Activated CD8-positive, alpha-beta memory T cell treated with anti-CD3 and anti-CD28 coated beads for 1 hour (primary cell): ENCODE measurements at places on chromosomes 4 and X.
A peak's percentile ranks its signal among the peaks of the same experiment; 100 is the strongest.

DNA sequence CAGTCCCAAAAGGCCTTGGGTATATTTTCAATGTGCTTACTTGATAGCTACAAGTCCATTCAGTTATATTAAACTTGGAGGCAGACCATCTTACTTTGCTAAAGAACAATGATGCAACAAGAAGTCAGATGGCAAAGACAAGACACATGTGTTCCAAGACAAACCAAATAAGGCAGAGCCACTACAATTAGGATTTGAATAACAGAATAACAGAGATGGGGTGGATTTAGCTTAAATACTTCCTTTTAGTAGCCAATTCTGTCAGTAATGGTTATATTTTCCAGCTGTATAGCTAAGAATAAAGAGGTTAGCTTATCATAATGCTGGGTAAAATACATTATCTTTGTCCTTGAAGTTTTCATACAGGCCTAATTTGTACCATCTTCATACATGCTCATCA is 37.7 kb upstream of the FRAS1 start:
- DNase-seq: no peak

DNA sequence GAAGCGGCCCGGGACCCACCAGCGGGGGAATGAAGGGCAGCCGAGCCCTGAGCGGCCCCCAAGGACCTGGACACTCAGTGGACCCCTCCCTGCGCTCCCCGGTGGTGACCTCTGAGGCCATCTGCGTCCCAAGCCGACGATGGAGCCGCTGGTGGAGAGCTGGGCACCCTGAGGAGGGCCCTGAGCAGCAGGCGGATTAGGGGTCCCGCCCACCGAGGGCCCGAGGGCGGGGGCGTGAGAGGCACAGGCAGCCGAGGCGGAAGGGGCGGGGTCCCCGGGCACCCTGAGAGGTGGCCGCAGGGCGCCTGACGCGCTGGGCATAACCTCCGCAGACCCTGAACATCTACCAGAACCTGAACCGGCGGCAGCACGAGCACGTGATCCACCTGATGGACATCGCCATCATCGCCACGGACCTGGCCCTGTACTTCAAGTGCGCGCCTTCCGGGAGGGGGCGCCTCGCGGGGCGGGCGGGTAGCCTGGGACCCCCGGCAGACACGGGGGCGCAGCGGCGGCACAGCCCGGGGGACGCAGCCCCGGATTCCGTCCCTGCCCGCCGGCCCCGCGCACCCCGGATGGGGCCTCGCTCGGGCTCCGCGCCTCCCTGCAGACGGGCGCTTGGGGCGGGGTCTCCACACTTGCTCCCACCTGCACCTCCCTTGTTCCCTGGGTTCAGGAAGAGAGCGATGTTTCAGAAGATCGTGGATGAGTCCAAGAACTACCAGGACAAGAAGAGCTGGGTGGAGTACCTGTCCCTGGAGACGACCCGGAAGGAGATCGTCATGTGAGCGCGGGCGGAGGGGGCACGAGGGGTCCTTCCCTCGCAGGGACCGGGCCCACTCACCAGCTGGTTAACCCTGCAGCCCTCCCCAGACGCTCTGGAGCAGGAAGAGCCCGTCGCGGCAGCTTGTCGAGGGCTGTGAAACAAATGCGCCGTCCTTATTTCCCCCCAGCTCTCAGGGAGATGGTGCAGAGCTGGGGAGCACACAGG is 10.3 kb downstream of the ATP5ME start:
- DNase-seq: peak; percentile 34

GRCh38 chr4:168707205-168707604 is 210.4 kb downstream of the PALLD start:
- no peak for DNase-seq

DNA sequence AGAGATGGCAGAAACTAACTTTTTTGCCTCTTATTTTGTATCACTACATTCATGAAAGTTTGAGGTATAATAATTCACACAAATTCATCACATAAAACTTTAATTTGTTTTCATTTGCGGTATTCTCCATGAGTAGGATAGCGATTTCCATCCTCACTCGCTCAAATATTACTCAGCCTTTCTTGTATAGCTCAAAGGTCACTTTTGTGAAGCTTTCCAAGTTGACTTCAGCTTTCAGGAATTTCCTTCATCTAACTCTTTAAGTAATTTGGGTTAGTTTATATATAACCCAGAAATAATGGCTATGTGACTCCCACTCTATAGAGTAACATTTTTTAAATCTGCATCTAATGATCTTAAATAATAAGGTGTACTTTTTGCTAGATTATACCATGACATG is 314.4 kb downstream of the IL1RAPL1 start:
- no peak for DNase-seq

- no peak for DNase-seq
Measured at GRCh38 chrX:96098471-96098870, 586.2 kb upstream of the DIAPH2 start.

DNA sequence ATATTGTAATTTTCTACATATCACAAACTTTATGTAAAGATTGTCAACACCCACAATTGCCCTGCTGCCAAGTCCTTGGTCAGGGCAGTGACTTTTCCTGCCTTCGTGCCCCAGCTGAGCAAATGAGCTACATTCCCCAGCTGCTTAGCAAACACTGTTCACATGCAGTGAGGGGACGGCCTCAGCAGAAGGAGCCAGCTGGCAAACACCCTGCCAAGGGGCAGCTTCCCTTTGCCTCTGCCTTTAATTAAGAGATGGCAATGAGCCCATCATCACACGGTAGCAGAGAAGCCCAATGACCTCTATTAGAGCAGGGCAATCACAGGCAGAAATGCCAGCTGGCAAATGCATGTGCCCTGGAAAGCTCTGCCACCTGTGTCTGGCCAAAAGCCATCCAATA is 253.4 kb downstream of the EPHA5 start:
- DNase-seq: no peak

DNA sequence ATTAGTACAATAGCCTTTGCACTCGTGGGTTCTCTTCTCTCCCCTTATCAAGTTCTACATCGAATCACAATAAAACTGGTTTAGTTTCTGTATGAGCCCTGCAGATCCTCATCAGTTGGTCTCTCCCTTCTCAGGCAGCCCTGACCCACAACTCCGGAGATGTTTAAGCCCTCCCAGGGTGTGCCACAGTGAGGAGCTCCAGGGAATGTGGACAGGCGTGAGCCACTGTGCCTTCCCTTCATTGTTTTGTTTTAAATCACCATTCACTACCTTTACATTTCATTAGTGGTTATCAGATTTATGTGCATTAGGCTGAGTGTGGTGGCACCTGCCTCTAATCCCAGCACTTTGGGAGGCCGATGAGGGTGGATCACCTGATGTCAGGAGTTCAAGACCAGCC is 133.2 kb downstream of the LARP7 start:
- DNase-seq: no peak

DNA sequence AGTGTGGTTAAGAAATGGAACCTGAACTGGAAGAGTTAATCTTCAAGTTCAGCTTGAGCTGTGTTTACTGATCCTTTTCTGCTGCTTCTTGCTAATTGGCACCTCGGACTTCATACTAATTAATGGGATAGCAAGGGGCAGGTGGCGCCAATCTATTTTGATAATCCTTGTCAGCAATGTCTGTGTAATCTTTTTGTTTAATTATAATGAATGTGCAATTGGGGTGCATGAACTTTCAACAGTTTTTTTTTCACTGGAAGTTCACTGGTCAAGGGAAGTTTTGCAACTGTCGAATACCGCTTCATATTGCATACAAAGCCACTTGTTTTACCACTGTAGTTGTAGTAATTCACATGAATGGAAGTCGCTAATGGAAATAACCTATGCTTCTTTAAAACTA is 261.0 kb downstream of the BMPR1B start:
- no peak for DNase-seq

DNA sequence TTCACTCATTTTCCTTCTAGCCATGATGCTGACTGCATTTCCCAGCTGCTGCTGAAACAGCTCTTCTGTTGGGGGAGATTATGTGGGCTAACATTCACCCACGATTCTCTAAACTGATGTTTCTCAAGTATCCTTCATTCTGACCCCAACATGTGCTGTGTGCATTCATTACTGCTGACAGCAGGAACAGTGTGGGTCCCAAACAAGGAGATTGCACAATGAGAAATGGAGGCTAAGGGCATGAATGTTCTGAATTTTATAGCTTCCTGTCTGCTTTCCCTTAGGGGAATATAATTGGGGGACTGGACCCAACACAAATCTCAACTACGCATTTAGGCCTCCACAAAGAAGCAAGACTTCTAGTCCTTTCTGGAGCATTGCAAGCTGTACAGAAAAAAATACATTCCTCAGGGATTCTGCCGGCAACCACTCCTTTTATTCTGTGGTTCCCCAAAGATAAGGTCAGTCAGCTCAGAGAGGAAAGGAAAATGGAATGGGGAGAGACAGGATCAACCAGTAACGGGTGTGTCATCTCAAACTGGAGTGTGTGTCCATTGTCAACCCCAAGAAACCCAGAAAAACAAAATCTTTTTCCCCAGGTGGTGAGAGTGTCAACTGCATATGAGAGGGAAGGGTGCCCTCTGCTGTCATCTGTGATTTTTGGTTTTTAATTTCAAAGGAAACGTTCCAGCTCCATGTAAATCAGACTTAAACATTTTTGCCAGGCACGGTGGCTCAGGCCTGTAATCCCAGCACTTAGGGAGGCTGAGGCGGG is 81.5 kb upstream of the EGFL6 start:
- no peak for DNase-seq

DNA sequence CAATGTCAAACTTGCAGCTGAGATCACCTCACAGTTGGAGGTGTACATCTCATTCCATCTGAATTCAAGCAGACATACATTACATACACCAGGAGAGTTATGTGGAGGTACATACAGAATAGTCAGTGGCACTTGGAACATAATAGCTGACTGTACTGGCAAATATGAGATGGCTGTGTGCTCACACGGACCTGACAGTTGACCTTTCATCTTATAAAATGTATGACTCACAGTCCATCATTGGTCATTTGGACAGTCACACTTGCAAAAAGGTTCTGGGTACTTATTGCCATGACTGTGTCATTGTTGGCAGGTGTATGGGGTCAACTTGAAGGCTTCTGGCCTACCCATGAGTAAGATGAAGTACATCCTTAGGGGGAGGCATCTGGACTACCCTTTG is 88.6 kb upstream of the WDR1 start:
- DNase-seq: no peak

GRCh38 chrX:133670383-133670782 is 255.1 kb upstream of the GPC4 start:
- no peak for DNase-seq

- no peak for DNase-seq
Measured at GRCh38 chr4:6402566-6403399, 69.6 kb downstream of the PPP2R2C start.

DNA sequence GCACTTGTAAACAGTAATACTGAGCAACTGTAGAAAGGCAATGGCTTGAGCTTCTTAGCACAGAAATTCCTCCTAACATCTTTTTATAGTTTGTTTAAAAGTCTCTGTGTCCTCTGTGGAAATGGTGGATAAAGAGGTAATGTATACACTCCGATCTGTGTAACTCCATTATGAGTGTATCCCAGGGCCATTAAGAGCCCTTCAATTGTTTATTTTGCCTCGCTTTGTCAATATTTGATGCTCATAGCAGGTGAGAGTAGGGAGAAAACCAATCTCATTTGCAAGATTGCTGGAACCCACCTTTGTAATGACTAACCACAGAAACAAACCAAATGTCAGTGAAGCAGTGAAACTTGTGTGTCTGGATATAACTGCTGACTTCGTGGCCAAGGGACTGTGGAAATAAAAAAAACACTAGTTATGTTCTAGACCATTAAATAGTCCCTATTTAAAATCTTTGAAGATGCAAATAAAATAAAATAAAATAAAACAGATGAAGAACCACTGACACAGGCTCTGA is 598.2 kb upstream of the BOD1L1 start:
- no peak for DNase-seq

DNA sequence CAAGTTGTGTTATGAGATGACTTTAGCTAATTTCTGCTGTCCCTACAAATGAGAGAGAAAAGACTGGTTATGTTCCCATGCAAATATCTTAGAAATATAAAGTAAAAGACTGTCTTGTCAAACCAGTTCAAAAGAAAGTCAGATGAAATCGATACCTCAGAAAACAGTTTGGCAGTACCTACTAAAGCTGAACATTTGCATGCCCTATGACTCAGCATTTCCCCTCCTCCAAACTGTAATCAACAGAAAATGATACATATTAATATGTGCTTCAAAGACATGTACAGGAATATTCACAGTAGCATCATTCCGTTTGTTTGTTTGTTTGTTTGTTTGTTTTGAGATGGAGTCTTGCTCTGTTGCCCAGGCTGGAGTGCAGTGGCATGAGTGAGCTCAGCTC is 90.3 kb downstream of the ARX start:
- no peak for DNase-seq

- no peak for DNase-seq
Measured at GRCh38 chrX:9647431-9647830, 118.2 kb downstream of the GPR143 start.

GRCh38 chr4:10577508-10578426 is 106.8 kb downstream of the CLNK start:
- no peak for DNase-seq

DNA sequence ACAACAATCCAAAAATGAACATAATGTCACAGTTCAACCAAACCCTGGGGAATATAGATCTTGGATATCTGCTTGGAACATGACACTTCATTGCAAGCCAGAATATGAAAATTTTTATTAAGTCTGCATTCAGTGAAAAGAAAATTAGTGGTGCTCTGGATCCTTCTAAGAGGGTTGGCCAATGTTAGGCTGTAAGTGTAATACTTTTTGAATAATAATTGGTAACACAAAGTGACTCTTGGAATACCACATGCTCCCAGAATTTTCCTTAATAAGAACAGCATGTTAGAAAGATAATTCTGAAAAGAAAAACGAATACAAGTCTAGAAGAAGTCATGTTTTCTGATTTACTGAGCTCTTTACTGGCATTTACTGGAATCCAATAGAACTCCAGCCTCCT is 175.8 kb downstream of the RASL11B start:
- DNase-seq: no peak

- no peak for DNase-seq
Measured at GRCh38 chrX:8647176-8647575, 84.8 kb downstream of the ANOS1 start.

GRCh38 chrX:63581398-63581797 is 203.6 kb downstream of the ARHGEF9 start:
- DNase-seq: no peak

DNA sequence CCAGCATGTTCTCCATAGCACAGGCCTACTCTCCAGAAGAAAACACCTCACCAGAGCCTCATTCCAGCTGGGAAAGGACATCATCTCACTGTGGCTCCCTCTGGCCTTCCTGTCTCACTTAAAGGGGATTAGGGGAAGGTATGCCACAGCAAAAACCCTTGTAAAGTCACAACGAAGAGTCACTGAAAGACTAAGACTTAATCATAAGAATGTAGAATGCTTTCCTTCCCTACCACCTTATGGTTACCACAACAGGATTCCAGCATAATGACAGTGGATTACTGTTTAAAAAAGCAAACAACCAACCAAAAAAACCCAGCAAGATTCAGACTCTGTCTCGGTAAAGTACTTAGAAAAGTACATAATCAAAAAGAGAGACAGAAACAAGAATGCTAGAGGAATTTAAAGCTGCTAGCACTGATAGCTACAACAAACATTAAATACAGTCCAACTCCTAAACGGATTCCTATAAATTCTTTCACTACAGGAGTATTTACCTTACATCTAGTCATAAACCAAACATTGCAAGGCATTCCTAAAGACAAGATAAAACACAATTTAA is 75.1 kb downstream of the BANK1 start:
- no peak for DNase-seq

- no peak for DNase-seq
Measured at GRCh38 chrX:72308566-72309296, 3.0 kb upstream of the CITED1 start.
